ENCODE measurements at places on chromosomes 1 and 21.

- peak; percentile 78 for DNase-seq
These were observed 14.4 kb downstream of the SMYD3 start for GRCh38 chr1:246492611-246493245.

DNA sequence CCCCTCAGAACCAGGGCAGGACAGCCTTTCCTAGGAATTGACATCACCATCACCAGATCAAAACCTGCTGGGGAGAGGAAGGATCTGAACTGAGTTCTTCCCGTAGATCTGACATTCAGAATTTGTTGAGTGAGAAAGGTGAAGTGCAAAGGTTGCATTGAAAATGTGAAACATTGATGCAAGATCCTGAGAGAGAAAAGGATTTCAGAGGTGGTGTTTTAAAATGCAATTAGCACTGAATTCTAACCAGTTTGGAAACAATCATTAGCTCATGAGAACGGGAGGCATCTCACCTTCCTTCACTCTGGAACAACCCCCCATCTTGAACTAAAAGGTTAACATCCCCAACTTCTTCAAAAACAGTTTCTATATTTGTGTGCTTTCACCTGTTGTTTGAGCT lies 20.4 kb downstream of the LMO4 start:
- DNase-seq, result no peak

DNA sequence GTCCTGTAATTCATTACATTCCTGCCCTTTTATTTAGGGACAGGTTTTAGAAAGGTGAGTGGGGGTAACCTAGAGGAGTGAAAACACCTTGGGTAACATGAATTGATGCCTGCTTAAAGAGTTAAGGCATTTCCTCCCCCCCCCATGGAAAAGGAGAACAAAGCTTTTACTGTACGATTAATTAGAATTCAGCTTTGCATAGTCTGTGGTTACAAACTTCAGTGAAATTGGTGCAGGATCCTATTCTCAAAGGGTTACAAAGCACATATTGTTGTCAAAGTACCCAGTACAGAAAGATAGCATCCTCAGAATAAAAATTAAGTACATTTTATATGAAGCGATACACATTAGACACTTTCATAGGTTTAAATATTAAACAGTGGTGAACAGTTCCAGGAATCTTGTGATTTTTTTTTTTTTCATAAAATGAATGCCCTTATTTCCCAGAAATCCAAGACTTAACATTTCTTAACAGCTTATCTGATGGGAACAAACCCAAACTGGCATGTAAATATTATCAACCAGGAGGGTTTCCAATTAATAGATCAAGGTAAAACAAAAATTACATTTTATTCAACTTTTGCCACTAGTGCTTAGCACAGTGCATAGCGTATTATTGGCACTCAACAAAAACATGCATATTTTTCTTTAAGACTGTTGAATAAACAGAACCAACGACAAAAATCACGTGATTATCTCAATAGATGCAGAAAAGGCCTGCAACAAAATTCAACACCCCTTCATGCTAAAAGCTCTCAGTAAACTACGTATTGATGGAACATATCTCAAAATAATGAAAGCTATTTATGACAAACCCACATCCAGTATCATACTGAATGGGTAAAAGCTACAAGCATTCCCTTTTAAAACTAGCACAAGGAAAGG lies 172.7 kb downstream of the PDE4B start:
- DNase-seq, result no peak

DNA sequence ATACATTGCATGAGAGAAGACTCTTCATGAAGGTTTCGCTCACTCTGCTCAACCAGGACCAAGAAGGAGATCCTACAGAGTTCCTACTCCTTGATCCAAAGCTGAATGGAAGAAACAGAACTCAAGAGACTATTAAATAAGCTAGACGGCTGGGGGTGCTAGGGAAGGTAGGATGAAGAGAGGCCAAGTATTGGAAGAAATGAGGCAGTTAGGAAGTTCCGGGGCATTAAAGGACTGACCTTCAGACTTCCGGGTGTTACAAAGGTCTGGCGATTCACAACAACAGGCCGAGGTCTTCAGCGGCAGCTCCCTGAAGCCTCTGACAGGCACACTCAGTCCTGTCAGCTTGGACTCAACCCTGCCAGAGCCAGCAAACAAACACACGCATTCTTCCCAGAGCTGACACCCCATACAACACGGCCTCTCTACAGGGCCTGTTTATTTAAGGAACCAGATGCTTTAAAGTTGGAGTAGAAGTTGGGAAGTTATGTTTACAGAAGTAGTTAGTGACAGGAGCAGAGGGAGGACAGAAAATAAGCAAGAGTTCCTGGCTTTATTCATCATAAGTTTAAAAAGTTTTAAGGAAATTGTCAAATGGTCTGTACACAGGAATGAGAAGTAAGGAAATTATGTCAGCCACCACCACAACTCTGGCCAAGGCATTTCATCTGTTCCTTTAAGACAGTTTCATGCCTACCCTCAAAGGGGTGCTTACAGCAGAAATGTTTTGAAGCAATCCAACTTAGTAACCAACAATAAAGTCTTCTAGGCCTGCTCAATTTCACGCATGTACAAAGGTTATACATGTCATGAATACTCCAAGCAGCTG lies 4.7 kb downstream of the SORT1 start:
- no peak for DNase-seq

DNA sequence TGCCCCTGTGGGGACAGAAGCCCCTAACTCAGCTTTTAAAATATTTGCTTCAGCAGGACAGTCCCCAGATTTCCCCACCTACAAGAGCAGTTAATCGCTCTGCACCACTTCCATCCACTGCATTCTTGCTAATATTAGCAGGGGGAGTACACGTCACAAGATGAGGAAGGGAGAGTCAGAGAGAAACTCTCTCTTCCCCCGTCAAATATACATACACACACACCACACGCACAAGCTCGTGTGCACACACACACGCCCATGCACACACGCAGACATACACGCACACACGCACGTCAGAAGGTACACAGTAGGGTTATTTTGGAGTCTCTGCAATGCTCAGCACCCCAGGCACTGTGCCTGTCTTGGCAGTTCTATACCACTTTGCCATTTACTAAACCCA lies 2.1 kb downstream of the CLCA1 start:
- DNase-seq, result no peak

DNA sequence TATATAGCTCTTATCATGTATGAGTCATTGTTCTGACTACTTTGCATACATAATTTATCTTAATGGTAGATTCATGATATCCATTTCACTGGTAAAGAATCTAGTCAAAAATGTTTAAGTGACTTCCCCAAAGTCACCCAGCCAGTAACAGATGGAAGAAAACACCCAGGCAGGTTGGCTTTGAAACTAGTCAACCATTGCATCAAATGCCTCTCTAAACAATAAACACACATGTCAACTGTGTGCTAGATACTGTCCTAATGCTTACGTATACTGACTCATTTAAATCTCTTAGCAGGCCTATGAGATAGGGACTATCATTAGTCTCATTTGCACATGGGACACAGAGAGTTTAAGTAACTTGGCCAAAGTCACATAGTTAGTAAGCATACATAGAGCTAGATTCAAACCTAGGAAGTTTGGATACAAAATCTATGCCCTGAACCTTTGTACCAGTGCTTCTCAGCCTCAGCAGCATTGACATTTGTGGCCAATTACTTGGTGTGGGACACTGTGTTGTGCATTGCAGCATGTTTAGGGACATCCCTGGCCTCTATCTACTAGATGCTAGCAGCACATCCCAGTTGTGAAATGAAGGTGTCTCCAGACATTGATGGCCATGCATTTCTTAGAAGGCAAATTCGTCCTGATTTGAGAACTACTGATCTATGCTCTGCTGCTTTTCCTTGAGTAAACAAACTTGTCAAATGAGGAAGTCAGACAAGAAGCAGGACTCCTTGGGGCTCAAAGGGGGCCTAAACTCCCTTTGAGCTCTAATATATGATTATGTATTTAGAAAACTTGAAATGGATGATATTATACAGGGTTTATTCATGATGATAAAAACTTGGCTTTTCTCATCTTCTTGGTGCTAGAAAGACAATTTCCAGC lies 316.3 kb downstream of the KCNH1 start:
- peak; percentile 72 for DNase-seq

DNA sequence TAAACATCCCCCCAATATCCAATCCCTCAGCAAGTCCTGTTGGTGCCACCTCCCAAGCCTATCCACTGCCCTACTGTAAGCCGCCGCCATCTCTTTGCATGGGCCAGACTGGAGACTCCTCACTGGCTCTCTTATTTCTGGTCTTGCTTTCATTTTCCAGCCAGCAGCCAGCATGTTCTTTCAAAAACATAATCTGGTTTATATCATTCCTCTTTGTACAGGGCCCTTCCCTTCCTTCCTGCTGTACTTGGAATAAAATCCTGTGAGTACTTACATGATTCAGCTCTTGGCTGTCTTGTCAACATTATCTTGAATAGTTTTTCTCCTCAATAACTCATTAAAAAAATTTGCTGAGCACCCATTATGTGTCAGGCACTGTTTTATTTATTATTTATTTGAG lies 28.2 kb downstream of the TLR5 start:
- DNase-seq, result no peak

DNA sequence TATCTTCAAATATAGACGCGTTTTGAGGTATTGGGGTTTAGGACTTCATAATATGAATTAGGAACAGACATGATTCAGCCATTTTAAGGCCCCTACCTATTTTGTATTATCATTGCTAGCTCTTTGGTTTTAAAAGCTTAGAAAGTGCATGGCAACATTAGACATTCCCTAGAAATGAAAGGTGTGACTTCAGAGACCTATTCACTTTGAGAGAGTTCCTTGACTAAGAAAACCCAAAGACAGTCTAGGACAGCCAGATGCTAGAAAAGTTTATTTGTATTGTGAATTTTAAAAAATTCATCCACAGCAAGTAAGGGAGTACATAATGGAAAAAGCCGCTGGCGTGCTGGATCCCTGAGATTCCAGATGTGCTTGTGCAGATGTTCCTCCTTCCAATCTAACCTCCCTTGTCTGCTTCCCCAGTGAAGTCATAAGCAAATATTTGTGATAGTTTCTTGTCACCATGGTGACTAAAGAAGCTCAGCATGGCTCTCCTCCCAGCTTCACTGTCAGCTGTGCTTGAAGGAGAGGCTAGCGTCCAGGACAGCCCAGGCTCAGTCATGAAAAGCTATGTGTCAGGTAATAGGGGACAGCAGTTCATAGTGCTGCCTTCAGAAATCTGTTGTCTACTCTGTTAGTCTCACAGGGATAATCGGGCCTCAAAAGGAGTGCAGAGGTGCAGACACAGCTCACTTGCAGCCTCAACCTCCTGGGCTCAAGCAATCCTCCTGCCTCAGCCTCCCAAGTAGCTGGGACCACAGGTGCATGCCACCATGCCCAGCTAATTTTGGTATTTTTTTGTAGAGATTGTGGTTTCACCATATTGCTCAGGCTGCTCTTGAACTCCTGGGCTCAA lies 34.8 kb downstream of the KPNA6 start:
- DNase-seq, result no peak

DNA sequence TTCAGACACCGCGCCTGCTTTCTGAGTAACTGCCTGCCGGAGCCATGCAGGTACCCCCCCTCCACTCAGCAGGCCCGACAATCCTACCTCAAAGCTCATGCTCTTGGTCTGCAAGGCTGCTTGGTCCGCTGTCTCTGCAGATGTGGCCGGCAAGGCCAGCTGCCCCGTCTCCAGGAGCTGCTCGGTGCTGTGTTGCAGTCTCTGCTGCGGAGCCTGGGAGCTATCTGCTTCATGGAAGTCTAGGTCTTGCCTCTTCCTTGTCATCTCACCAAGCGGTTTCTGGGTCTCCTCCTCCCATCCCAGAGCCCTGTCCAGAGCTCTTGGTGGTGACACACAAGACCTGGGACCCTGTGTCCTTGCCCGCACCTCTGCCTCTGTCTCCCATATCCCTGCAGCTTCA lies 24.0 kb upstream of the GNPAT start:
- no peak for DNase-seq

GRCh38 chr1:180152588-180152987 lies 2.1 kb upstream of the QSOX1 start:
- DNase-seq, result no peak

DNA sequence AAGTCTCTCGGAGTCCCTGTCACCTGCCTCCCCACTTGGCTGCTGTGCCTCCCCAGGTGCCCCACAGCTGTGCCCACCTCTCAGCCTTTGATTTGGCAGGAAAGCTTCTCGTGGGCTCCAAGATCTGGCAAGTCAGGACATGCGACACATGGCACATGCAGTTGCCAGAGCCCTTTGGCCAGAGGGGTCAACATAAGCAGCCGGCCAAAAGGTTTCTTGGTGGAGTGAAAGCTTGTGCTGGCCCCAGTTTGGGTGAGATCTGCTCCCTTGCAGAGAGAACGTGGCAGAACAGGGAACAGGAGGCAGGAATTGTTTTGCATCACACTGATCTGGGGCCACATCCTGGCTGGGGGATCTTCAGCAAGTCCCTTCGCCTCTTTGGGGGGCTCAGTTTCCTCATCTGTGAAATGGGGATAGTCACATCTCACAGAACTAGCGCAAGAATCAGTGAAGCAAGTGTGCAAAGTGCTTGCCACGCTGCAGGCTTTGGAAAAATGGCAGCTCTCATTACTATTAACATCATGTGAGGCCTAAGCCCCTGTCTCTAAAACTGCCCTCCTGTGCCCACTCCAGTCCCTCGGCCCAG lies 232.6 kb downstream of the TRABD2B start:
- no peak for DNase-seq

DNA sequence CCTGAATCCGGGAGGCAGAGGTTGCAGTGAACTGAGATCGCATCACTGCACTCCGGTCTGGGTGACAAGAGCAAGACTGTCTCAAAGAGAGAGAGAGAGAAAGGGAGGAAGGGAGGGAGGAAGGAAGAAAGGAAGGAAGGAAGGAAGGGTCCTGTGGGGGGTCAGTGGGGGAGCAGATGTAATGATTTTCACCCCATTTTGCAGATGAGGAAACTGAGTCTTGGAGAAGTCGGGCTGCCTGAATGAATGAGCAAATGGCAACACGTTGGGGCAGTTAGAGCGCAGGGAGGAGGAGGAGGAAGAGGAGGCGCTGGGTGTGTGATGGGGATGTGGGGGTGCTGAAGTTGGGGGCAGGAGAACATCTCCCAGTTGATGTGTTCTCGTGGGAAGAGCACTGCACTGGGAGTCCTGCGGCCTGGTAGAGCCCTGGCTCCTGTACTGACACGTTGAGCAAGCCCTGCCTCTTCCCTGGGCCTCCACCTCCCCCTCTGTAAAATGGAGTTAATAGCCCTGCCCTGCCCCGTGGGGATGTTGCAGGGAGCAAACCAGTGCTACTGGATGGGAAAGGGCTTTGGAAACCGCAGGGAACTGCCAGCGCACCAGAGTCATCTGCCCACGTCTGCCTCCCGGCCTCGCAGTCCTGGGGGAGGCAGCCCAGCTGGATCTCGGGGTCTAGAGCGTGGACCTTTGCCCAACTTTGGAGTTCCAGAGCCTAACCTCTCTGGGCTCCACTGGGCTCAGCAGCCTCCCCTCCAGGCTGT lies 103.2 kb upstream of the CASZ1 start:
- DNase-seq, result no peak

- DNase-seq, result no peak
These were observed 1.1 kb upstream of the BACE2 start for GRCh38 chr21:41166884-41167283.

- DNase-seq, result no peak
These were observed 1431.7 kb upstream of the B3GALT2 start for GRCh38 chr1:194618101-194618500.

Data from NCI-H1694 treated with DMSO at 0.1 percent for 48 hours (cell line).